ENCODE measurements at places on chromosomes 13 and 19. TPM values are rescaled to one million over a fixed set of nuclear protein-coding genes. Genes with fewer than 3 reads are reported as not detected.
A peak's percentile ranks its signal among the peaks of the same experiment; 100 is the strongest.

GRCh38 chr13:113996912-113997745 is 23.3 kb upstream of the C13orf46 start:
- DNase-seq: no peak

DNA sequence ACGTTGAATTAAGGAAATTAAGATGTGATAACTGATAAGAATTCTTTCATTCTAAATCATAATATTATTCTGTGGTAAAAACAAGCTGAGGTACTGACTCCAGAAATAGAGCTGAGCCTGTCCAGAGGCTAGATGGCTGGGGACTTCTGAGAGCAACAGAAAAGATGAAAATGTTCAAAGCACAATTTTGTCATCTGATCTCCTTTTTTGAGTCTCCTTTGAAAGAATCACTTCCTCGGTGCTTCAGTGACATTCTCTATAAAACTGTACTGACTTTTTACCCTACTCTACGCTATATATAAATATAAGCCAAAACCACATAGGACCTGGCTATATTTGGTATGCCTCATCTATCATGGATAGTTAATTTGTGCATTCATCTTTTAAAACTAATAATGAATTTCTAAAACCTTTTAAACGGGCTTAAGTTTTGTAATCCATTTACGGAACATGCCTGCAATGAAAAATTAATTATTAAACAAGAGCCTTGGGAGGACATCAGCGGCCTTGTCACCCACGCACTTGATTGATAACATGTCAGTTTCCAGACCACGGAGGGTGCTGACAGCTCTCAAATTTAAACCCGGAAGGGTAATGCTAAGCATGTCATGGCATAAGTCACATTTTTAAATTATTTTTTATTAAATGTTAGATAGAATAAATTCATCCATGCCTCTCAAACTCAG is 235.5 kb downstream of the PCDH9 start:
- DNase-seq: no peak

DNA sequence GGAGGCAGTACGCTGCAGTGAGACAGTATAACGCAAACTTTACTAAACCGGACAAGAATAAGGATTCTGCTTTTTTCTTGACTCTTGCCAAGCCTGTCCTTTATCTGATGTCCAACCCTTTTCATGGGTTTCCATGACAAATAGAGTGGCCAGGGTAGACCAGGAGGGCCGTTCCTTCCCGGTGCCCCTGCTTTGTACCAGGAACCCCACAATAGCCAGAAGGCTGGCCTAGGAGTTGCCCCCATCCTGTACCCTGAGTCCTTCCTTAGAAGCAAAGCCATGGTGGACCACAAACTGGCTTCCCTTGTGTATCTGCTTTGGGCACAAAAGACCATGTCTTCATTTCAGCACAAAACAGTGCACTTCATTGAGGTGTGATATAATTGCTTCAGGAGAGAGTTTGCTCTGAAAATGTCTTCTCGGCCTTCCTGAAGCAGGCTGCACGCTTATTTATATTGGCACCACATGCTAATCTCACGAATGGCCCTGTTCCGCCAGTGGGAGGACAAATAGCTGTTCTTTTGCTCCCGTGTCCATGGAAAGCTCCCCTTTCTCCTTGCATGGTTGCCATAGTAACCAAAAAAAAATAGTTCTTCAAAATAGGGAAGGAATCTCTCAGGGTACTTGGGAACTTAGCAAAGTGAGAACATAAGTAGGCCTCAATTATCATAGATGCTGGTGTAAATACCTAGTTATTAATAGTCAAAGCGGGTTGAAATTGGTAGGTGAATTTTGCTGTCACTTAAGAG is 222.1 kb downstream of the ZIC5 start:
- DNase-seq: no peak

- DNase-seq: peak; percentile 78
These were observed 45.4 kb upstream of the GPR183 start for GRCh38 chr13:99352351-99353245.

GRCh38 chr19:35380450-35381124 is 9.7 kb downstream of the GPR42 start:
- DNase-seq: no peak

DNA sequence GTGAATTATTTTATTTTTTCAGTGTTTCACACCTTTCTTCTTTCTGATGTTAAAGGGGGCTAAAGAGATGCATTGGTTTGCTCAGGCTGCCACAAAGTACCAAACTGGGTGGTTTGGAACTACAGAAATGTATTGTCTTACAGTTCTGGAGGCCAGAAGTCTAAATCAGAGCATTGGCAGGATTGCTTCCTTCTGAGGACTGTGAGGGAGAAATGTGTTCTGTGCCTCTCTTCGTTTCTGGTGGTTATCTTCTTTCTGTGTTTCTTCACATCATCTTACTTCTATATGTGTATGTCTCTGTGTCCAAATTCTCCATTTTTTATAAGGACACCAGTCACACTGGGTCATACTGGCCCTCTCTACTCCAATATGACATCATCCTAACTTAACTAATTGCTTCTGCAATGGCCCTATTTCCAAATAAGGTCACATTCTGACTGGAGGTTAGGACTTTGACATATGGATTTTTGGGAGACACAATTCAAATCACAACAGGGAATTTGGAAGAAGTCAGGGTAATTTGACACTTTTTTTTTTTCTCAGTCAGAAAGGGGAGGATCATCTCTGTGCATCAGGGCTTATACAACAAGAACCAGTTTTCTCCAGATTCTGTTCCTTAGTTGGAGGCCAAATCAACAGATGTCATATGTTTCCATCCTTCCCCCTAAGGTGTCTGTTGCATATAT is 188.2 kb downstream of the KCNRG start:
- no peak for DNase-seq

- no peak for DNase-seq
These were observed 3.4 kb upstream of the UBE2L5 start for GRCh38 chr13:30418717-30419459.

- peak; percentile 24 for DNase-seq
These were observed 632 bp downstream of the MARK4 start for GRCh38 chr19:45251452-45252354.

GRCh38 chr19:15895876-15896430 is 1.9 kb downstream of the CYP4F2 start:
- no peak for DNase-seq

The CCDC169 gene
- 0.69 TPM for total RNA-seq

The EDNRB gene
- not detected for total RNA-seq

The FPR1 gene
- total RNA-seq: not detected
